SK-N-SH treated with all-trans-retinoic acid at 6 μM for 48 hours (cell line): ENCODE measurements at places on chromosomes 7 and 10.
A peak's percentile ranks its signal among the peaks of the same experiment; 100 is the strongest.

DNA sequence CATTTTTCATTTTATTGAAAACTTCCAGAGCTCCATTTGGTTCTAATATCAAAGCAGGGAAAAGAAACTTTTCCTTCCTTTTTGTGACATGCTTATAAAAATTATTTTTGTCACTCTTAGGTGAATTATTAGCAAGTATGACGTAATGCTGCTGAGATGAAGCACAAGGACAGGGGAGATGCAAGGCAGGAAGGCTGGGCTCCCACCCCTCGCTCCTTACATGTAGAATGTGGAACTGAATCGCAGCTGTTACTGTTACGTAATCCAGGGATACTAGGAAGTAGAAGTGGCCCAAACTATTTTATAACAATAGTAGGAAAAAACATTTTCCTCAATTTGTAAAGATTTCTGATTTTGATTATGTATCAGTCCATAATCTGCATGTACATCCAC lies 17.1 kb upstream of the GTPBP4 start:
- ATAC-seq = peak; percentile 73

- ATAC-seq = no peak
Measured at GRCh38 chr7:67983486-67983885, 986.9 kb downstream of the TYW1 start.

DNA sequence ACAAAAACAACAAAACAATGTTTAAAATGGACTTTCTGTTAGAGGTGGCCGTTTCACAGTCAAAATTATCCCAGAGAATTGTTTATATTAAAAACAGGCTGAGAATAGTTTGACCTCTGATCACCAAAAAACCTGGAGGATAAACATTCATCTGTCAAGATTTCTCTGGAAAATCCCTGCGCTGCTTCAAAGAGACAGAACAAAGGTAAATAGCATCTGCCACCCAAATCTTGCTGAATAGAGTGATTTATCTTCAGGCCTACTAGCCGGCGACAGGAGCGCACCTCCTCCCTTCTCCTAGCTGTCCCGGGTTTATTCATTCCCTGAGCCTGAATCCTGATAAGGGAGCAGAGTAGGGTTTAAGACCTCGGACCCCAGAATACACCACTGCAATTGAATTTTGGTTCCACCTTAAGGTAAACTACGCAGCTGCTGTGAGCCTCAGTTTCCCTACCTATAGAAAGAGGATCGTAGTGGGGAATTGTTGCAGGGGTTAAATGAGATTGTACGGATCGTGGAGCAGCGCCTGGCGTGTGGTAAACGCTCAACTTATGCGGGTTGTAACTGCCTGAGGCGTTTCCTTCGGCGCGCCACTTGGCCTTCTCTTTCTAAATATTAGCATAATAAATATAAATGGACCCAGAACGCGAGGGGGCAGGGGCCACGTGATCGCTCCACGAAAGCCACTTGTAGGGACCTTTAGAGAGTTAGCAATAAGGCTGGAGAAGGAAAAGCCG lies 498 bp upstream of the ST7 start:
- peak; percentile 7 for ATAC-seq

DNA sequence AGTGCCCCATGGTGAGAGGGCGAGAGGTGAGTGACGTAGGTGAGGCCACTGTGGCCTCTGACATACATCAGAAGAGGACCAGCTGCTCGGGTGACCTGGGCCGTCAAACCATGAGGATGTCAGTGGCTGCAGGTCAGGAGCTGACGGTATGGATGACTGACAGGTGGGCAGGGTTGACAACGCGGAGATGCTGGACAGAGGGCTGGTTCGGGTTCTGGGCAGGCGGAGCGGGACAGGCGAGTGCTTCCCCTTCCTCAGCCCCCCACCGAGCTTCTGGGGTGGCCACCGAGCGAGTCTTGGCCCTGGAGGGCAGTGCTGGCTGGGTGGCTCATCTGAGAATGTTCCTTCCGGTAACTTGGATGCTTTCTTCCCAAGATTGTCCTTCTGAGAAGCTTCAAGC lies 91.8 kb downstream of the ACTR3B start:
- no peak for ATAC-seq

DNA sequence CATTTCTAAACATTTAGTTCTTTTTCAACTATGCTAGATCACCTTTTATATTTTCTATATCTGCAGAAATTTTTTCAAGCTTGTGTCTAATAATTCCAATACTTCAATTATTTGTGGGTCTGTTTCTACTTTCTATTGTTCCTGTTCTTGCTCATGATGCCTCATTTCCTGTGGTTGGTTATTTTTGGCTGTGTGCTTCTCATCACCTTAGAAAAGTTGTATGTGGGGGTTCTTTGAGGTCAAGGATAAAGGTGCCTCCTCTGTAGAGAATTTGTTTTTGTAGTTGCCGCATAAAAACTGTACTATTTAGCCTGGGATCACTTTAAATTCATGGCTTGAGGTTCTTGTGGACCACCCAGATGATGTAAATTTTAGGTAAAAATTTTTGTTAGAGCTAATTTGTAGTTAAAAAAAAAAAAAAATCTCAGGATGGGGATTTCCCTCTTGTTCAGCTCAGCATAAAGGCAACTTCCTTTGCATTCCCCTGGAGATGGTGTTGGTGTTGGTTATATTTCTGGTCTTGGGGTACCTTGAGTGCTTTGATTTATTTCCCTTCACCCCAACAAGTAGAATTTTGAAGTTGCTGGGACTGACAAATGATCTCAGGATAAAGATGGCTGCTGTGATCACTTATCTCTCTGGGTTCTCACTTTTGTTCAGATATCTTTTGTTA lies 27.0 kb upstream of the JAZF1 start:
- no peak for ATAC-seq

- peak; percentile 50 for ATAC-seq
Measured at GRCh38 chr10:15084502-15084922, 4.1 kb downstream of the ACBD7 start.

GRCh38 chr10:94076325-94076841 lies 82.7 kb downstream of the PLCE1 start:
- ATAC-seq = peak; percentile 97

DNA sequence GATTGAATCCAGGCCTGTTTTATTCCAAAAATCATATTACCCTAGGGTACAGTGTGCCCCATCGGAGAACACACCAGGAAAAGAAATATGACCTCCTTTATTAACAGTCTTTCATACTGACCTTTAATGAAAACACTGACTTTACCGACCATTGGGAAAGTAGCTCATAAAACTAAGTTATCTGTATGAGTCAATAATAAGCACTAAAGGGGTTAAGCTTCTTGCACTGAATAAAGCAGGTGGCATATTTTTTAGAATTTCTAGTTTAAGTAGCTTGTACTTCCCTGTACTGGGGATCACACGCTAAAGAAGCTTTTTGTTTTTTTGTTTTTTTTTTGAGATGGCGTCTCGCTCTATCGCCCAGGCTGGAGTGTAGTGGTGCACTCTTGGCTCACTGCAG lies 199.8 kb downstream of the FAM107B start:
- no peak for ATAC-seq

DNA sequence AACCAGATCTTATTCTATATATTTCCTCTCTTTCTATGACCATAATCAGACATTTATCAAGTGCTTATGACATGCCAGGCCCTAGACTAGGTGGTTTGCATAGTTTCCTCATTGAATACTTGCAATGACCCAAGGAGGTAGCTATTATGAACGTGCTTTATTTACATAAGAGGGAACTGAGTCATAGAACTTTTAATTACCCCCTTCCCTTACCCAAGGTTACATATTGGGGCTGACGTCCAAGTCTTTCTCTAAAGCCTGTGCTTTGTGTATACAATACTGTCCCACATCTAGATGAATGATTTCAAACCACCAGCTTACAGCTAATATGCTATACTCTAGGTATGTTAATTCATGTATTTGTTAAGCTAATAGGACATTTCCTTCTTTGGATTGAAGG lies 91.9 kb upstream of the NPY start:
- ATAC-seq = no peak
